ENCODE measurements at places on chromosomes 11 and 22.

GRCh38 chr22:19289475-19290161 lies 1.9 kb downstream of the CLTCL1 start:
- no peak for DNase-seq

DNA sequence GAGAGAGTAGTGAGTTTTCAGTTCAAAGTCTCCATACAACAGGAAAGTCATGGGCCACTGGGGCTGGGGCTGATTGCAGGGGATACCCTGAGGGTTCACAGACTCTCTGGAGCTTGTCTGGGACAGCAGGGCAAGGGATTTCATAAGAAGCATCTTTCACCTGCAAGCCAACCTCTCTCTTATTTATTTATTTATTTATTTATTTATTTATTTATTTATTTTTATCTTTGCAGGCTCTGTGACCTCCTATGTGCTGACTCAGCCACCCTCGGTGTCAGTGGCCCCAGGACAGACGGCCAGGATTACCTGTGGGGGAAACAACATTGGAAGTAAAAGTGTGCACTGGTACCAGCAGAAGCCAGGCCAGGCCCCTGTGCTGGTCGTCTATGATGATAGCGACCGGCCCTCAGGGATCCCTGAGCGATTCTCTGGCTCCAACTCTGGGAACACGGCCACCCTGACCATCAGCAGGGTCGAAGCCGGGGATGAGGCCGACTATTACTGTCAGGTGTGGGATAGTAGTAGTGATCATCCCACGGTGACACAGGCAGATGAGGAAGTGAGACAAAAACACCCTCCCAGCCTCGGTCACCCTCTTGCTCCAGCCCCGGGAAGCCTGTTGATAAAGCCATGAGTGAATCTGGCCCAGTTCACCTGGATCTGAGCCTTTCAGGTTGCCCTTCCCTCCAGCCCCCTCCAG lies 68.4 kb downstream of the GGTLC2 start:
- no peak for DNase-seq

GRCh38 chr22:33166206-33166605 lies 108.0 kb upstream of the SYN3 start:
- DNase-seq = no peak

DNA sequence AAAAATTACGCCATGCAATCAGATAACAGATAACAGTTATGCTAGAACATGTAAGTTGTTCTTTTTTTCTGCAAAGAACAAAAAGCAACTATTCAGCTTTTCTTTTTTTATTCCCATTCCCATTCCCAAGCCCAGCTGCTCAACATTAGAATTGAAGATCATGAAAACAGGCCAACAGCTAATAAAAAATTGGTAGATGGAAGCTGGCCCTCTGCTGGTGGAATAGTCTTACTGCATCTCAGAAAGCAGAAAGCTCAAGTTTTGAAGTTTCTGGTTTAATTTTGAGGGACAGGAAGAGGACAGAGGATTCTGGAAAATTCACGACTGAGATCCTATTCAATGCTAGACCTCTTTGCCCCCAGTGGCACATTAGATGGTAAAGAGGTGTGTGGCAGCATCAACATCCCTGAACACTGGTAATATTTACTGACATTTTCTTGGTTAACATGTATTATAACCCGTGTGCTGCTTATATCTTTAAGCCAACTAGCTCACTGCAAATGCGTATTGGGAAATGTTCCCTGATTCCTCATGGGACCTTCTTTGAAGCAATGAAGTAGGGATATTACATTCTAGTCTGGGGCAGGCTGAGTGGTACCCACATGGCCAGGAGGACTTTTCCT lies 591.2 kb downstream of the OPCML start:
- DNase-seq = no peak

- no peak for DNase-seq
Observed at GRCh38 chr11:75786101-75786736, 17.6 kb downstream of the DGAT2 start.

Measured in activated T-cell treated with anti-CD3 and anti-CD28 coated beads for 4 hours (primary cell).